CD4-positive, CD25-positive, alpha-beta regulatory T cell (primary cell): ENCODE measurements at places on chromosomes 11 and 22. TPM values are rescaled to one million over a fixed set of nuclear protein-coding genes. Genes with fewer than 3 reads are reported as not detected.

The SCGB1D2 gene
- not detected for polyA plus RNA-seq

The TMEM223 gene
- polyA plus RNA-seq = 71.9 TPM

The KCNJ4 gene
- polyA plus RNA-seq = not detected

The SHISA8 gene
- 0.28 TPM for polyA plus RNA-seq

The OR52A1 gene
- polyA plus RNA-seq = not detected

The SCGB1A1 gene
- not detected for polyA plus RNA-seq

The GAL3ST3 gene
- not detected for polyA plus RNA-seq

The HOATZ gene
- polyA plus RNA-seq = not detected

The POU2AF2 gene
- not detected for polyA plus RNA-seq

The SCN2B gene
- polyA plus RNA-seq = not detected

The ANKRD49 gene
- 34.8 TPM for polyA plus RNA-seq

The SCUBE1 gene
- not detected for polyA plus RNA-seq

The DDX25 gene
- not detected for polyA plus RNA-seq

The FUT4 gene
- polyA plus RNA-seq = 2.1 TPM

The TEAD1 gene
- polyA plus RNA-seq = not detected

The FADS2 gene
- polyA plus RNA-seq = 0.23 TPM

The HNRNPUL2 gene
- 1.3 TPM for polyA plus RNA-seq

The SLC5A1 gene
- not detected for polyA plus RNA-seq

The TRIM66 gene
- polyA plus RNA-seq = 0.48 TPM

The CSTF3 gene
- polyA plus RNA-seq = 16.0 TPM

The FAM111B gene
- 0.74 TPM for polyA plus RNA-seq

The PAMR1 gene
- not detected for polyA plus RNA-seq

The EFCAB6 gene
- 0.77 TPM for polyA plus RNA-seq

The MYO7A gene
- 0.22 TPM for polyA plus RNA-seq

The OR51B5 gene
- not detected for polyA plus RNA-seq
